ENCODE measurements at places on chromosomes 6 and 20.

DNA sequence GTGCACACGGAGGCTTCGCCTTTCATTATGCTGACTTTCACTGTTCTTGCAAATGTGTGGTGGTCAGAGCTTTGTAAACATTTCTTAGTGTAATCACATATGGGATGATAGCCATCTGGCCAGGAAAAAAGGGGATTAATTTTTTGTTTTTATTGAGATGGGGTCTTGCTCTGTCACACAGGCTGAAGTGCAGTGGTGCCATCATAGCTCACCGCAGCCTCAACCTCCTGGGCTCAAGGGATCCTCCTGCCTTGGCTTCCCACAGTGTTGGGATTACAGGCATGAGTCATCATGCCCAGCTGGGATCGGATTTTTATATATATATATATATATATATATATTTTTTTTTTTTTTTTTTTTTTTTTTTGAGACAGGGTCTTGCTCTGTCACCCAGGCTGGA is 11.0 kb upstream of the TIAM2 start:
- DNase-seq = no peak

- no peak for DNase-seq
Observed at GRCh38 chr6:56864171-56864616, 90.7 kb upstream of the BEND6 start.

- DNase-seq = no peak
Observed at GRCh38 chr6:140718021-140718420, 1343.6 kb upstream of the CITED2 start.

DNA sequence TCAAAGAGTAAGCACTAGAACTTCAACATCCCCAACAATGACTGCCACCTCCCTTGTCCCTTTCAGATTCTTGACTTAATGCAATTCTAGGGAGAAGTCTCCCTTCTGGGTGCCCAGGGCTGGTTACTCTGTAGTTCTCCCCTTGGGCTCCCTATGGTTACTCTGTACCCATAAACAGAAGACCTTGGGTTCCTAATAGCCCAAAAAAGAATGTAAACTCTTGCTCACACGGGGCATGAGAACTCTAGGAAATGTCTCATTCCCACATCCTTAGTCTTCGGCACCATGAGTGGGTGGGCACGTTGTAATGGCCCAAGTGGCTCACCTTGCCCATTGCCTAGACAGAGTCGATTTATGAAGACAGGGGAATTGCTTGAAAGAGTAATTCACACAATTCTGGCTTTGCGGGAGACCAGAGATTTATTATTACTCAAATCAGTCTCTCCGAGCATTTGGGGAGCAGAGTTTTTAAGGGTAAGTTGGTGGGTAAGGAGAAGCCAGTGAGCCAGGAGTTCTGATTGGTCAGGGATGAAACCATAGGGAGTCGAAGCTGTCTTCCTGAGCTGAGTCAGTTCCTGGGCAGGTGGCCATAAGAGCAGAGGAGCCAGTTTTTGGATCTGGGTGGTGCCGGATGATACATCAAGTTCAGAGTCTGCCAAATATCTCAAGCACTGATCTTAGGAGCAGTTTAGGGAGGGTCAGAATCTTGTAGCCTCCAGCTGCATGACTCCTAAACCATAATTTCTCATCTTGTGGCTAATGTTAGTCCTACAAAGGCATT is 61.2 kb upstream of the SIRPG start:
- no peak for DNase-seq

DNA sequence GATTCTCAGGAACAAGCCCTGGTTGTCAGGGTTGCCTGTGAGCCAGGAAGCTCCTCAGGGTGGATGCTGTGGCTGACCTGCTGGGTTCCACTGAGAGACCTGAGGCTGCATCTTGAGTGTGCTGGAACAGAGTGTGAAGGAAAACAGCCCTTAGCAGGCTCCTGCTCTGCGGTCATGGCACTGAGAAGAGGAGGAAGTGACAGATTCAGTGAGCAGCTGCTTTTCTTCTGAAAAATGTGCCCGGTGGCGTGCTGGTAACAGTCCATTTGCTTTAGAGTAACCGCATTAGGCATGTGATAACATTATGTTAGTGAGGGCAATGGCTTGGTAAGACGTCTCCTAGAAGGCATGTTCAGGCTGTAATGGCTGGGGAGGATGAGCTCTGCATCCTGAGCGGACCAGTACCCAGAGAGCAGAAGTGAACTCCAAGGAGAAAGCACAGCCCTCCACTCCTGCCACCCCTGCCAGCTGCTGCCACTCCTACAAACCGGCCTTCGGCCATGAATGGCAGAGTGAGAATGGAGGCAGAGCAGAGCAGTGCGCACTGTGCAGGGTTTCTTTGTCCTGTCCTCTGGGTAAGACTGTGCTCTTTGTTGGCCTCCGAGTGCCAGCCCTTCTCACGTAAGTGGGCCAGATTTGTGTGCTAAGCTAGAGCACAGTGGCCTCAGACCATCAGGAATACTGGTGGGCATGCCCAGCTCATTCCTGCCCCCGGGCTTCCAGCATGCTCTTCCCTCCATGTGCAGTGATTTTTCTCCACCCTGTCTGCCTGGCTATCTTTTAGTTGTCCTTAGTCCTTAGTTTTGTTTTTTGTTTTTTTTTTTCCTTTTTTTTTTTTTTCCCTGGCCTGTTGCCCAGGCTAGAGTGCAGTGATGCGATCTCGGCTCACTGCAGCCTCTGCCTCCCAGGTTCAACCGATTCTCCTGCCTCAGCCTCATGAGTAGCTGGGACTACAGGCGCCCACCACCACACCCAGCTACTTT is 98.1 kb upstream of the VSTM2L start:
- no peak for DNase-seq
